Uterus (tissue), 4 donors: ENCODE measurements at places on chromosomes 2 and 18. TPM values are rescaled to one million over a fixed set of nuclear protein-coding genes. Genes with fewer than 3 reads are reported as not detected.

RGPD4 gene
- not detected for total RNA-seq

MYO7B gene
- total RNA-seq, result 0.48 TPM

DQX1 gene
- not detected for total RNA-seq

CLEC4F gene
- total RNA-seq, result 2.4 TPM

CCDC74A gene
- total RNA-seq, result not detected

LYG2 gene
- total RNA-seq, result not detected

DNA sequence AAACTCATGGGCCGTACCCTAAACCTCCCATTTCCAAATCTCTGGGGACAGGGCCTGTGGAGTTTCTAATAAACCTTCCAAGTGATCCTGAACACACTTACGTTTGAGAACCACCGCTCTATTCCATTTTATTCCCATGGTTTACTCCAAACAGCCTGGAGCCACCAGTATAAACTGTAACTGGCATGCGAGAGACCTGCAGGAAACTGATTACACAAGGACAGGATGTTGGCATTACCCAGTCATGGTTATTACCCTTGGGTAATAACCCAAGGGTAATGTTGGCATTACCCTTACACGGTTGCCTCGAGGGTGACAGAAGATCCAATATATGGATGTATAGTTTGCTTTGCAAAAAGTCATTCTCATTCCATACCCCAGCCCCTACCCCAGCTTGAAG is 37.0 kb upstream of the YPEL5 start:
- DNase-seq, result no peak

DNA sequence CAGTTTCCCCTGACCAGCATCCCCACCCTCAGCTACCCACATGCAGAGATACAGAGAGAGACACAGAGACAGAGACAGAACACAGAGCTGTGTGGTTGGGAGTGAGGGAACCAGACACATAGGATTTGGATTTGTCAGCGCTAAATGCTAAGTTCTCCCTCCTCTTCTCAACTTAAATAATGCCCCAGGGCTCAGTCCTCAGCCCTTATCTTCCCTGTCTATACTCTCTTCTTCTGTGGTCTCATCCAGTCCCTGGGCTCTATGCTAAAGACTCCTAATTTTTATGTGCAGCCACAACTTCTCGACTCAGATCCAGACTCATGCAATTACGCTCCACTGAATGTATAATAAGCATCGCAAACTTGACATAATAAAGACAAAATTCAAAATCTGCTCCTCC is 47.1 kb downstream of the COLEC12 start:
- DNase-seq, result no peak

DNA sequence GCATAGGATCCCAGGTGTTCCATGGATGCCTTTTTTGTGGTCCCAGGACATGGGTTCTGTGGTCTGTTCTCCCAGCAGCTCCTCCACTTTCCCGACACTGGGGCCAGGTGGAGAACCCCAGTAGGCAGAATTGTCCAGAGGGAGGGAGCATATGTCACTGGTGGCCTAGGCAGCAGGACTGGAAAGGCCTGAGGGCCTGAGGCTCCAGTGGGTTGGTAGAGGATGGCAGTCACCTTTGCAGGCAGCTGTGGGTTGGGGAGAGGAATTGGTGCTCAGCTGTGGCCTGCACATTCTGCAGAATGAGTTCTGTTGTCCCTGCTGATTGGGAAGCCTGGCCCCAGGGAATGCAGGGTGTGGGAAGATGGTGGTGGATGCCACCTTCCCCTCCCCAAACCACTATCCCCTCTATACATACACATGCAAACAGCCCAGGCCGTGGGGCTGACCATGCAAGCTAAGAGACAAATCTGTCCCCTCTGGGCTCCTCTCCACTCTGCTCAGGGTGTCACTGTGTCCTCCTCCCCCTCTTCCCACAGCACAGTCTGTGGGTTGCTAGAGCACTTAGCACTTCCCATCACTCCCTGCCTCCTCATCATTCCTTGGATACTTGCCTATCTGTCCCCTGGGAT is 11.4 kb downstream of the CTIF start:
- no peak for DNase-seq

- no peak for DNase-seq
Measured at GRCh38 chr18:41524674-41525470, 430.2 kb upstream of the PIK3C3 start.

DNA sequence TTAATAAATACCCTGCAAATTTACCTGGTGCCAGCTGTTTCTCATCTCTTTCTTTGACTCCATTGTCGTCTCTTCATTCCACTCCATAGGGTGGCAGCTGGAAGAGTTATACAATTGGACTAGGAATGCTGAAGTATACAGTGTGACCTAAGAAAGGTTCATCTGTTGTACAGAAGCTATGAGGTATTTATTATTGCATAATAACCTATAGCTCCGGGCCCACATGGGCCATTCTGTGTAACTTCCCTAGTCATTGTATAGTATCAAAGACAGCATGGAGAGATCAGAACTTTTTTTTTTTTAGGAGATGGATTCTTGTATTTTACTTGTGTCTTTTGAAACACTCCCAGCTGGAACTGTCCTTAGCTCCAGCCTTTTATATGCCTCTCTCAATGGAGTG is 26.2 kb downstream of the BMP10 start:
- no peak for DNase-seq

GRCh38 chr2:128405981-128406613 is 87.4 kb upstream of the HS6ST1 start:
- no peak for DNase-seq

- DNase-seq, result no peak
Measured at GRCh38 chr2:68163641-68164040, 6.0 kb downstream of the PNO1 start.

DNA sequence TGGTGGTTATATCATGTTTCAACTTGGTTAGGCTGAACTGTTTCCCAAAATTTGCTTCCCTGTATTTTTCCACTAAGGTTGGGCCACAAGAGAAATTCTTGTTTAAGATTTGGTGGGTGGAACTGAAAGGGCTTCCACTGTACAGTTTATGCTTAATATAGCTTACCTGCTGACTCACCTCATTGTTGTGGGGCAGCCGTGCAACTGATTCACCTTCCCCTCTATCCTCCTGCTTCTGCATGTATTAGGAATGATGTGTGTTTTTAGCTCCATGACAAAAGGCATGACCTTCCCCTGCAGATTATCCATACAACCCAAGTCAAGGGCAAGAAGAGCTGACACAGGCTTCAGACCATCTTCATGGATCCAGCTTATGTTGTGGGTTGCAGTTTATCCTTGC is 98.4 kb upstream of the GULP1 start:
- no peak for DNase-seq

DNA sequence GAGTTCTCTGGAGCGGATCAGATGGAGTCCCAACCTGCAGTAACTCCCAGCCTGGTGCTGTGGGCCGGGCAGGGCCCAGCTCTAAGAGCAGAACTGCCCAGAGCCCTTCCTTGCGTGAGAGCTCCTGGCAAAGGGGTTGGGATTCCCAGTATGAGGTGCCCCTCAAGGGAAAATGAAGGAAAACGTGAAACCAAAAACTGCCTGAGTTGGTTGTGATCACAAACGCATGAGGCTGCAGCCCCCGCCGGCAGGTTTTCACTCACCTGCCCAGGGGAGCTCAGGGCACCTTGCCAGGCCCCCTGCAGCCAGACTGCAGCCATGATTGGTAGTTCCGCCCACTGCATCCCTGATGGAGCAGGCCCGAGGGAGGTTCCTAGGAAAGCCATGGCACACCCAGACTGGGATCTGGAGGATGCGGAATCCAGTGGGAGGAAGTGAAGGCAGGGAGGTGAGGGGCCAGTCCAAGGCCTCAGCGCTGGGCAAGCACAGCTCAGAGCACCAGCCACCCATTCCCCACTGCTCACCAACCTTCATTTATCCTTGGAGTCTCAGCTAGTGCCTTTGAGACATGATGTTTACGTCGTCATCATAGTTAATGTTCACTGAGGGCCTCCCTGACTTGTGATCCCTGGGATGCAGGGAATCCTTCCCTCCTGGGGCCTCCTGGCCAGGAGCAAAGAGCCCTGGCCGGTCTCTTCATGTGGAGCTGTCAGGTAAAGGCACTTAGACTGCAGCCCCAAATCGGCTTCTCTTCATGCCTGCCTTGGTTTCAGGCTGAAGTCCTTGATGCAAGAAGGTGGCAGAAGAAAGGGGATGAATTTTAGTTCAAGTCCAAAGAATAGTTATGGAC is 103.2 kb downstream of the INHBB start:
- no peak for DNase-seq

- DNase-seq, result no peak
Measured at GRCh38 chr2:234401426-234401825, 95.5 kb downstream of the ARL4C start.

GRCh38 chr2:144455987-144456386 is 63.9 kb downstream of the ZEB2 start:
- no peak for DNase-seq

DNA sequence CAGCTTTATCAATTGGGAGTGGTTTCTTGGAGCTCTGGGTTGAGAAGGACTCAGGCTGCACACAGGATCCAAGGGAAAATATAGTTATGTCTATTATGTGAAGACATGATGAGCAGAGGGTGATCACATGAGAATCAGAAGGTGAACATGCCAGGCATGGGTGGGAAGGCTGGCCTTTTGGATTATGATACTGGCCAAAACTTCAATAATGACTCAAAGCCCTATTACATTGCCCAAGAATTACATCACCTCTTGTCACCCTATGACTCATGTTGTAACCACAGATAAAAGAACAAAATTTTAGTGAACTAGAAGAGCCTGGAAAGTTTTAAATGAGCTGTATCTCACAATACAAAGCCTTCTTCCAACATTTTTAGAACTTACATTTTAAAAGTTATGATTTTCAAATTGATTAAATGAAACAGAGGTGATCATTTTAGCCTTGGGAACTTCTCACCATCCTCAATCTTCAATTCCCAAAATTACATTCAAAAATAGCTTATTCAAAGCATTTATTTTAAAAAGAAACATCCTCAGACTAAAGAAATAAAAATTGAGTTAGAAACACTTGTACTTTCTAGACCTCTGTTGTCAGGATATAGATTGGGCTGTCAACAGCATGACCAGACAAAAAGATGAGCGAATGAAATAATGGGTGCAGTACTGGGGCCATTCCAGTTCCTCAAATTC is 428.3 kb downstream of the MBD2 start:
- no peak for DNase-seq
